Left renal pelvis (tissue), 4 donors: ENCODE measurements at places on chromosomes 3 and 15.

- no peak for DNase-seq
These were observed 294.0 kb upstream of the PLSCR5 start for GRCh38 chr3:146899171-146899570.

GRCh38 chr3:192229866-192230265 is 497.5 kb downstream of the FGF12 start:
- no peak for DNase-seq

GRCh38 chr15:88031461-88031860 is 225.1 kb downstream of the NTRK3 start:
- no peak for DNase-seq

DNA sequence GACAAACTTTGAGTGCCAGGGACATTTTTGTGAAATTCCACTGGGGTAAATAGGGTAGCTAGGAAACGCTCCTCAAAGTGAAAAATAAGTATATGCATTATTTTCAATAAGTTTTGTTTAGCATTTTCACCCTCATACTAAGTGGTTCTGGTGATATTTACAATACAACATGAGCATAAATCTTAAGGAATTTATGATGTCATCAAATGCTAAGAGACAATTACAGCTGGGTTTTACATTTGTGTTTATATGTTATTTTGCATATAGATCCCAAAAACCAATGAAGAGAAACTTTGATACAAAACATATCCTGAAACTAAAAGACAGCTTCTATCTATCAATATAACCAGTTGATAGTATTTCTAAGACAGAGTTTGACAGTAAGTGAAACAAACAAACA is 323.1 kb downstream of the ZBTB20 start:
- no peak for DNase-seq

GRCh38 chr15:43975770-43976169 is 149.0 kb downstream of the WDR76 start:
- DNase-seq, result no peak

DNA sequence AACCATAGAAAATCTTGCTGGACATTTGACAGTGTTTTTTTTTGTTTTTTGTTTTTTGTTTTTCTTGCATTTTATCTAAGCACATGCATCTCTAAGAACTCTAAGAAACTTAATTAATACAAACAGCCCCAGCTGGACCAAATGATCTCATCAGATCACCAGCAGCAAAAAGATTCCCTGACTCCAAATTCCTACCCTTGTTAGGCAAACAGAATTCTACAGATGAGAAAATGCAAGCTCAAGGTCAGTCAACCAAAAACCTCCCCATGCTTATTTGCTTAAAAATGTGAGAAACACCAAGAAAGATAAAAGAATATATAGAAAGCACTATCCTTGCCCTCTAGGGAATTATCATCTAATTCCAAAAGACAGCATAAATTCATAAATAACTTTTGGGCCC is 65.4 kb downstream of the FOXP1 start:
- DNase-seq, result no peak

DNA sequence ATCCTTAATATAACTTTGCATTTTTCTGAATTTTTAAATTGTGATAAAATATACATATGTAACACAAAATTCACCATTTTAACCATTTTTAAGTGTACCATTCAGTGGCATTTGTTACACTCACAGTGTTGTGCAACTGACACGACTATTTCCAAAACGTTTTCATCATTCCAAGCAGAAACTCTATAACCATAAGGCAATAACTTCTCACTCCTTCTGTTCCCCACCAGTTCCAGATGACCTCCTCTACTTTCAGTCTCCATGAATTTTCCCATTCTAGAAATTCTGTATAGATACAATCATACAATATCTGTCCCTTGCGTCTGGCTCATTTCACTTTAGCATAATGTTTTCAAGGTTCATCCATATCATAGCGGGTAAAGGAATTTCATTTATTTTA is 223.5 kb upstream of the TTC14 start:
- DNase-seq, result no peak

- DNase-seq, result no peak
These were observed 61.6 kb upstream of the GATA2 start for GRCh38 chr3:128554465-128555097.

DNA sequence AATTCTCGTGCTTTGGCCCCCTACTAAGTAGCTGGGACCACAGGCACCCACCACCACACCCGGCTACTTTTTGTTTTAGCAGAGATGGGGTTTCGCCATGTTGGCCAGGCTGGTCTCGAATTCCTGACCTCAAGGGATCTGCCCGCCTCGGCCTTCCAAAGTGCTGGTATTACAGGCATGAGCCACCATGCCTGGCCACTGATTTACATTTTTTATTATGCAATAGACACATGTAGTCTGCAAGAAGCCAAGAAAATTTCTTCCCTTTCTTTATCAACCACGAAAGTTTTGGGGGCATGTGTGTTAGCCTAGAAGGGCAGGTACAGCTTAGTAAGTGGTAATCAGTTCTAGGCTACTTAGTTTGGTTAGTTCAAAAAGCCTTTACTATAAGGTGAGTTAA is 51.1 kb downstream of the LRRFIP2 start:
- DNase-seq, result no peak

GRCh38 chr3:138946663-138947494 is at the start of the genes FOXL2 and FOXL2NB:
TSS of gene FOXL2 (minus strand) at chr3:138947137. CDS start at chr3:138946722, 415 bp downstream.
TSS of gene FOXL2NB (plus strand) at chr3:138947217. CDS start at chr3:138947365, 148 bp downstream.
- no peak for DNase-seq

GRCh38 chr3:178618197-178618596 is 82.0 kb downstream of the KCNMB2 start:
- no peak for DNase-seq

DNA sequence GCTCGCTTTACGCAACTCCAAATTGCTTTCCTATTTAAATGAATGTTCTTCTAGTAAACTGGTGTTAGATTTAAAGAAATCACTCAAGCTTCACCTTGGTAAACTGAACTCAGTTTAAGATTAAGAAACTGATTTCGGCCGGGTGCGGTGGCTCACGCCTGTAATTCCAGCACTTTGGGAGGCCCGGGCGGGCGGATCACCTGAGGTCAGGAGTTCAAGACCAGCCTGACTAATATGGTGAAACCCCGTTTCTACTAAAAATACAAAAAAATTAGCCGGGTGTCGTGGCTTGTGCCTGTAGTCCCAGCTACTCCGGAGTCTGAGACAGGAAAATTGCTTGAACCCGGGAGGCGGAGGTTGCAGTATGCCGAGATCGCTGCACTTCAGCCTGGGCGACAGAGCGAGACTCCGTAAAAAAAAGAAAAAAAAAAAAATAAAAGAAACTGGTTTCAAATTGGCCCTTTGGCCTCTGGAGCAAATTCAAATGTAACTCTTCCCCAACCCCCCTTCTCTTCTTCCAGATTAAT is 1.7 kb downstream of the SKIL start:
- DNase-seq, result no peak

GRCh38 chr3:184567946-184568559 is 6.5 kb downstream of the EPHB3 start:
- DNase-seq, result no peak

DNA sequence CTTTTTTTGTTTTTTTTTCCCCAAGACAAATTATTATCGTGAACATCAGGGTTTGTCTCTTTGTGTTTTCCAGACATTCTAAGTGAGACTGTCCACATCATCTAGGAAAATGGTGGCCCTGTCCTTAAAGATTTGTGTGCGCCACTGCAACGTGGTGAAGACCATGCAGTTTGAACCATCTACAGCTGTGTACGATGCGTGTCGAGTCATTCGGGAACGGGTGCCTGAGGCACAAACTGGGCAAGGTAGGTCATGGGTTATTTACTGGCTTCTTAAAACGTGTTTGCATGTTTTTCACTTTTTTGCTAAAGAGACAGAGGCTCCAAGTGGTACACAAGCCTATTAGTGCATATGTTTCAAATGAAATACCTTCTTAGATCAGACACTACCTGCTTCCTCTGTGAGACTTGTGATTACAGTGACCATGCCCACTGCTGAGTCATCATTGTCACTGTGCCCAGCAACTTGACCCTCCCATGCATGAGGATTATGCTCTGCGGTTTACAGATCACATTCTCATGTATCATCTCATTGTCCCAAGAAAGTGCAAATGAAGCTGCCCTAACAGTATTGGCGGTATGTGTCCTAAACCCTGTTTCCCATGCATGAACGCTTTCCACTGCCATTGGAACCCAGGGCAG is 395.2 kb upstream of the TPM1 start:
- no peak for DNase-seq

DNA sequence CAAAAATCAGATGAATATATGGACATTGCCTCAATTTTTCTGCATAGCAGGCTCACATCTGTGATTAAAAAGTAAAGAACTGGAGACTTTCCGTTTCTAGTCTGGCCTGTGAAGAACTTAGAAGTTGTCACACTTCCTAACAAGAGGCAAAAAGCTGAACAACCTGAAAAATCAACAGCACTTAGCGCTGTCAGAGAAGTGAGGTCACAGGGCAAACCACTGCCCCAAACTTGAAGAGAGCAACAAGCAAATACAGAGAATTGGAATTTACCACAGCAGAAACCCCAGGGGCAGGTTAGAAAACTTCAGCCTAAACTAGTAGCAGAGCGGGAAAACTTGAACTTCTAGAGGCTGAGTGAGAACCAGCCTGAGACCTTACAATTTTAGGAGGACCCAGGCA is 38.9 kb downstream of the CCDC54 start:
- no peak for DNase-seq

DNA sequence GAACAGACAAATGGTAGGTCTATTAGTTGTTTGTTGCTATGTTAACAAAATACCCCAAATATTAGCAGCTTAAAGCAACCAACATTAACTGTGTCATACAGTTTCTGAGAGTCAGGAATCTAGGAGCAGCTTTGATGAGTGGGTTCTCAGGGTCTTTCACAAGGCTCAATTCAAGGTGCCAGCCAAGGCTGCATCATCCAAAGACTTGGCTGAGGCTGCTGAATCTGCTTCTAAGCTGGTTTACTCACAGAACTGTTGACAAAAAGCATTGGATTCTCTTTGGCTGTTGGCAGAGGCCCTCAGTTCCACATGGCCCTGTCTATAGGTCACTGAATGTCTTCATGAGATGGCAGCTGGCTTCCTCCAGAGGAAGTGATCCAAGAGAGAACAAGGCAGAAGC is 40.3 kb upstream of the TSC22D2 start:
- DNase-seq, result no peak

- no peak for DNase-seq
These were observed 838.1 kb downstream of the TBL1XR1 start for GRCh38 chr3:176359211-176359610.

- DNase-seq, result peak; percentile 59
These were observed 40.8 kb downstream of the FOXP1 start for GRCh38 chr3:71542521-71543370.

- DNase-seq, result no peak
These were observed 6.1 kb downstream of the CP start for GRCh38 chr3:149215515-149215914.

- DNase-seq, result no peak
These were observed 429.5 kb downstream of the OCA2 start for GRCh38 chr15:27669641-27670040.

GRCh38 chr3:14334936-14335335 is 67.5 kb upstream of the SLC6A6 start:
- DNase-seq, result no peak

DNA sequence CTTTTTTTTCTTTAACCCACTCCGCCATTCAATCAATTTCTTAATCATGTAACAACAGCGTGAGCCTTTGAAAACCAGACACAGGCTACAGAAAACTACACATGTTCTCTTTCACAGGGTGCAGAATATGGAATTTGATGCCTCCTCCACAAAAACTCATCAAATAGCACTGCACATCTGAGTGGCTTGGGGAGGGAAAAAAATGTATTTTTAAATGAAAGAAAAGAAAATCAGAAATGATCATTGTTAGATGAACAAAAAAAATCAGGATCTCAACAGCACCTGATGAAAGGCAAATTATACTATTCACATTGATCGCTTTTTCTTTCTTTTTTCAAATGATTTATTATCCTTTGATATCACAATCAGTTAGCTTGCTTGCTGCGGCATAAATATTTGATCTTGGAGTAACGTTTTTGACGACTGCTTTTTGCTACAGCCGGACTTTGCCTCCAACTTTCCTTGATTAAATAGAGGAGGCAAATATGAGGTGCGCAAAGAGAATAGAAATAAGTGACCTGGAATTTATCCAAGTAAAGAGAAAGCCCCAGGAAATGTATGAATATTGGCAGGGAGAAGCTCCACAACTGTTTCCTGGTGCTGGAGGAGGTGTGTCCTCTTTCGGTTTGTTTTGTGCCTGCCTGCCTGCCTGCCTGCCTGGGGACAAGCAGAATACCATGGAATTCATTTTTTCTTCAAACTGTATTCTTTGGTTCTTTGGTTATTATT is 63.1 kb downstream of the EDEM1 start:
- no peak for DNase-seq

DNA sequence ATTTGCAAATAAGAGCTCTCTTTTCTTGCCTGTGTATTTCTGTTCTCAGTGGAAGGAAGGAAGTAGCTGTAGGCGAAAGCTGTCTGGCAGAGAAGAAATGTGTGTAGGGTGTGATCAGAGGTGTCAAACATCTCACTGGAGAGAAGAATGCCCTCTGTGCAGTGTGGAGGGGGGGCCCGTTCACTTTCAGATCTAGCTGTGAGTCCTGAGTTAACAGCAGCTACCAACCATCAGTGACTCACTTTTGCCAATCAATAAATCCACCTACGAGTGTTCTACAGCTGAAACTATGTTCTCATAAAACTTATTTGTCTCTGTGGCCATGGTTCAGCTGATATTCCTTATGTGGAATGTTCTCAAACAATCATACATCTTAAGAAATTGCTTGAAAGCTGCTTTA is 103.7 kb downstream of the FRMD4B start:
- DNase-seq, result no peak

DNA sequence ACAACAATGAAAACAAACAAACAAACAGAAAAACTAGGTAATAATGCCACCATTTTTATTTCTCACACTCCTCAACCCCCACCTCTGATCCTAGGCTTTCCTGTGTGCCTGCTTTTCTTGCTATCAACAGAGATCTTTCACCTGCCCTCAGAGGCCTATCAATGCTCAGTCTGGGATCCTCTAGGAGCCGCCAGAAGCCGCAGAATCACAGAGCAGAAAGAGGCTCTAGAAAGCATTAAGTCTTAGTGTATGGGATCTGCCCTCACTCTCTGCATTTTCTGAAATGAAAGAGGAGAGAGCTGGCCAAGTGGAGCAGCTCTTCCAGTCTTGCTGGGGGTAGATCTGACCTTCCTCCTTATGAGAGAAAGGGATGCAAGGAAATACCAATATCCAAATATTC is 306.8 kb downstream of the TUSC7 start:
- DNase-seq, result no peak

GRCh38 chr3:53199834-53200233 is 38.8 kb downstream of the PRKCD start:
- no peak for DNase-seq

GRCh38 chr3:128629936-128630335 is 20.7 kb downstream of the RPN1 start:
- DNase-seq, result no peak

DNA sequence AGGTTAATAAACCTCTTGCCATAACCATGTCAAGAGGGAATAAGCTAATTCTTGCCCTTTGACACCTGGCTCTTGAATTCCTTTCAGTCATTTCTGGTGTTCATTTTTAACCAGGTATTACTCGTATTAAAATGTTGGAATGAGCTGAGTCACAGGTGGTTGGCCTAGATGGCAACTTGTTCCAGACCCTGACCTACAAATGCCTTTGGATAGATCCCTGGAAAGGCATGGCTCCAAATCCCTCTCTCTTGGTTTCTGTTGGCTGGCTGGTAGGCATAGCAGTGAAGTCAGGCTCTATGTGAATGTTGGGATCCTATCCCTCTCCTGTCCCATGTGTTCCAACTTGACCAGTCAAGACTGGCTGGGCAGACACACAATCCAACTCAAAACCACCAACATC is 277.1 kb upstream of the PROK2 start:
- DNase-seq, result no peak

- DNase-seq, result no peak
These were observed 44.0 kb downstream of the KLF15 start for GRCh38 chr3:126313166-126313565.

GRCh38 chr3:5004319-5005152 is 25.3 kb downstream of the BHLHE40 start:
- DNase-seq, result no peak
